ENCODE measurements at places on chromosomes 13 and 19. TPM values are rescaled to one million over a fixed set of nuclear protein-coding genes. Genes with fewer than 3 reads are reported as not detected.

GRCh38 chr19:32165141-32165540, 180.3 kb upstream of the ZNF507 start:
- DNase-seq, result no peak

DNA sequence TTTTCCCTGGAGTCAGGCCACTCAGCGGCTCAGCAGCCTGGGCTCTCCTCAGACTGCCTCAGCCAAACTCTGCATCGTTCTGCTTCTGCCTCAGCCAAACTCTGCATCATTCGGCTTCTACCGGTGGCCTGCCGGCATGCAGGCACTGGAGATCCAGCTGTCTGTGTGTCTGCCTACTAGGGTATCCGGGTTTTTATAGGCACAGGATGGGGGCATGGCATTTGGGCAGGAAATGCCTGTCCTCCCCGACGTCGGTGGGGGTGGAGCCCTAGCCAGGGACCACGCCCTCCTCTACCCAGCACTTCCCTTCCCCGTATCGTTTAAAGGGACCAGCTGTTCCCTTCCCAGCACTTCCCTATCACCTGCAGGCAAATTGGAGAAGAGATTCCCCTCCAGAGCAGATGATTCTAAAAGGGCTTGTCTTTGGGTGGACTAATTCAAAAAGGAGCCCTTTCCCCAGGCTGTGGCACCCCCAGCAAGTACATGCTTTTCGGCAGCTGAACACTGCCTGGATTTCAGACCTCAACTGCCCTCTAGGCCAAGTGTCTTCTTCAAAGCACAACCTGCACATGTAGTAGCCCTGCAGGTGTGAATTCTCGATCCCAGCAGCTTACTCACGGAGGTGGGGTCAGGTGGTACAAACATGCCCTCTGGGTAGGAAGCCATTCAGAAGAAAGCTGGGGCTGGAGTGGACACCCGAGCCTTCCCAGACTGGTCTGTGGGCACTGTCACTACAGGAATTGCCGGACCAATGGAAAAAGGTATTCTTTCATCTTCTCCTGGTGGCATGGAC, 25.4 kb upstream of the GPR12 start:
- DNase-seq, result peak; percentile 65

GRCh38 chr13:27374650-27375049, 49.8 kb upstream of the GTF3A start:
- peak; percentile 31 for DNase-seq

DNA sequence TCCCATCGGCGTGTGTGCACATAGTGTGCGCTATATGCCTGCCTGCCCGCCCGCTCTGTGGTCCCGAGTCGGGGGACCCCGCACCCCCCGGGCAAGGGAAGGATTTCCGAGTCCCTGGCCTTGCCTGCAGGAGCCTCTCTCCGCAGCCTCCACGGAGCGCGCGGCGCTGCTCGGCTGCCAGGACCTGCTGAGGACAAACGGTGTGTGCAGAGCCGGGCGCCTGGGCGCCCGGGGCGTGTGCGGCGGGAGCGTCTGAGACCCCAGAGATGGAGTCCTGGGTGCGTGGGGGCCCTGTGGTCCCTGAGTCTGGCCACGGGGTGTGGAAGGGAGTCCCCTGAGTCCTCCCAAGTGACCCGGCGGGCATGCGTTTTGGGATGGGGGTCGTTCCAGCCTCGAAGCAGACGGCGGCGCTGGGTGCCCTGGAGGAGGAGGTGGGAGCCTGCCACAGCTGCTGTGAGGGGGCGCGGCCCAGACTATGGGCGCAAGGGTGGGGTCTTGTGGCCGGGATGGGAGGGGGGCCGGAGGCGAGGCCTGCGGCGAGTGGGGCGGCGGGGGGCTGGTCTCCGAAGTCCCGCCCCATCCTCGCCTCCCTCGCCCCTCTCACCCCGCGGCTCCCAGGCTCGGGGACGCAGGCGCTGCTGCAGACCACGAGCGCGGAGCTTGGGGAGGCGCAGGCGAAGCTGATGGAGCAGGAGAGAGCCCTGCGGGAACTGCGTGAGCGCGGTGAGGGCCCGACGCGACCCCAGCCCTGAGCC, 25.3 kb downstream of the CLEC4M start:
- no peak for DNase-seq

RNF17 gene
- not detected for polyA plus RNA-seq

NLRP5 gene
- polyA plus RNA-seq, result not detected

FRY gene
- polyA plus RNA-seq, result 7.1 TPM

MYPOP gene
- polyA plus RNA-seq, result 11.0 TPM

Measured in psoas muscle (tissue), 8 donors.